ENCODE measurements at places on chromosomes 1 and 21. TPM values are rescaled to one million over a fixed set of nuclear protein-coding genes. Genes with fewer than 3 reads are reported as not detected.

DNA sequence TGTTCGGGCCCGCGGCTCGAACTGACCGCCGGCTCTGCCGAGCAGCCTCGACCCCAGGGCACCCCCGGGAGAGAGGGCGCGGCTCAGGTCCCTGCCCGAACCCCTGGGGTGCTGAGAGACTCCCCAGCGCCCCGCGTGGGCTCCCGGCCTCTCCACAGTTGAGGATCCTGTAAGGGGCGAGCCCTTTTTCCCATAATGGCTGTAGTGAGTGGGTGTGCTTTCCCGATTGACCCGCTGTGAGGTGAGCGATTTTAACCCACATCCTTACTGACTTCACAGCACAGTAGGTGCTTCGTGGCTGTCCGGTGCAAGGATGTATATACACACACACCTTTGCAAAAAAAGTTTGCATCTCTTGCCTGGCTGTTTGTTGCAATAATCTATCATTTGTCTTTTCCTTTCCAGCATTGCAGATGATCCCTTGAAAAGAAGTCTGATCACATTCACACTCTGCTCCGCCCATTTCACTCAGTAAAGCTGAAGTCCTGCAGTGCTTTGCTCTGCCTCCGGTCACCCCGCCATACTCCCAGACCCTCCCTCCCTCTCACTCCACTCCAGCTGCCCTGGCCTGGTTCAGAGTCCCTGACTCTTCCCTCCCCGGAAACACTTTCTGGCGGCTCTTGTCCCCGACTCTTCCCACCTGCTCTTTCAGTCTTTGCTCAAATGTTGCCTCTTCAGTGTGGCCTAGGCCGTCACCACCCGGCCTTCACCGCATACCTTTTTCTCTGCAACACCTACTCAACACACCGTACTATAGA is 955 bp upstream of the UBE2G2 start:
- DNase-seq: no peak

- no peak for DNase-seq
Observed at GRCh38 chr1:34460193-34460592, 283.5 kb downstream of the C1orf94 start.

GRCh38 chr1:9473032-9473807 is 66.0 kb upstream of the SLC25A33 start:
- no peak for DNase-seq

DNA sequence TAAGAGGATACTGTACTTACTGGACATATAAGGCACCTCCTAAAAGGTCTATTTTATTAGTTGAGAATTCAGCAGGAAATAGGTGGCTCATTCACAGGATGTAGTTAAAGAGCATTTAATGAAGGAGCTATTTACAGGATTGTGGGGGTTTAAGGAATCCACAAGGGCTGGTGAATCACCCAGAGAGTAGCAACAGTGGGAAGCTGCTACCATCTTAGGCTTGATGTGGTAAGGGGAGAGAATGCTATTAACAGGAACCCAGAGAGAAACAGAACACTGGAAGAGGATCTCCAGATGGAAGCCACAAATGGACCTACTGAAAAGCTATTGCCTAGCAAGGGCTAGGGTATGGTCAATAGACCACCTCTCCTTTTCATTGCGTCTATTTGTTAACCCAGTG is 52.0 kb upstream of the COL11A1 start:
- DNase-seq: no peak

GRCh38 chr1:232405781-232406180 is 224.2 kb downstream of the SIPA1L2 start:
- no peak for DNase-seq

DNA sequence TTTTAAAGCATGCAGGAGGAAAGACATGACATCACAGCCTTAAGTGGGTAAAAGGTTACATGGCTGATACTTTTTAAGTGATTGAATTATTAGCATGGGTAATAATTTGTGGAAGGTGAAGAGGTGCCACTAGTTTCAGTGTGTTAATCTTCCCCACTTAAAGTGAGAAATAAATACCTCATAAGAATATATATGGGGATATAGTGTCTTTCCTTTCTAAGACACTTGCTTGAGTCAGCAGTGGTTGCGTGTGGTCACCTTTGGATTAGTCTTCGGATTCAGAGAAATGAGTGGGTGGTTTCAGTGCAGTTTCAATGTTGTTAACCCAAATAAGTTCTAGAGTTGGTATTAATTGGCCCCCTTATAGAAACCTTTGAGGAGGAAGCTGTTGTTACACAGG is 94.1 kb downstream of the ADGRL2 start:
- no peak for DNase-seq

HAPLN2 gene
- polyA plus RNA-seq: 0.13 TPM

CSF3R gene
- 3.3 TPM for polyA plus RNA-seq

PPT1 gene
- polyA plus RNA-seq: 121 TPM

LCE2A gene
- polyA plus RNA-seq: not detected

Measured in right renal cortex interstitium (tissue), 3 donors.